Stimulated activated CD8-positive, alpha-beta memory T cell treated with anti-CD3 and anti-CD28 coated beads, Interleukin-4, amount 100 ng/mL, for 4 hours (primary cell): ENCODE measurements at places on chromosomes 13 and 19.

- peak; percentile 49 for DNase-seq
These were observed 3.6 kb upstream of the REXO1 start for GRCh38 chr19:1851654-1852580.

DNA sequence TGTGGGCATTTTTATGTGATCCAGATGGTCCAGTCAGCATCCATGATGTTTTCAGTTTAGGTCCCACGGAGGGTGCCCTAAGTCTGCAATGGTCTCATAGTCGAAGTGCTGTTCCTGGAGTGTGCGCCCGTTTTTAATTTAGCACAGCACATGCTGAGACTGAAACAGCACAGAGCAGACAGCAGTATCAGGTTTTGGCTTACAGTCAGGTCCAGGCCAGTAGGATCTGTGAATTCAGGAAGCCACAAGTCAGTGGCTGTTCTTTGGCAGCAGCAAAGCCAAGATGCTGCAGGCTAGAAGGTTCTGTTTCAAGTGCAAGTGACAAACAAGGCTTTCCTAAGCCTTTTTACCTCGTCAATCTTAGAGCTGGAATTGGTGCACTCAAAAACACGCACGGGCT lies 18.3 kb downstream of the FBXO27 start:
- DNase-seq: no peak

DNA sequence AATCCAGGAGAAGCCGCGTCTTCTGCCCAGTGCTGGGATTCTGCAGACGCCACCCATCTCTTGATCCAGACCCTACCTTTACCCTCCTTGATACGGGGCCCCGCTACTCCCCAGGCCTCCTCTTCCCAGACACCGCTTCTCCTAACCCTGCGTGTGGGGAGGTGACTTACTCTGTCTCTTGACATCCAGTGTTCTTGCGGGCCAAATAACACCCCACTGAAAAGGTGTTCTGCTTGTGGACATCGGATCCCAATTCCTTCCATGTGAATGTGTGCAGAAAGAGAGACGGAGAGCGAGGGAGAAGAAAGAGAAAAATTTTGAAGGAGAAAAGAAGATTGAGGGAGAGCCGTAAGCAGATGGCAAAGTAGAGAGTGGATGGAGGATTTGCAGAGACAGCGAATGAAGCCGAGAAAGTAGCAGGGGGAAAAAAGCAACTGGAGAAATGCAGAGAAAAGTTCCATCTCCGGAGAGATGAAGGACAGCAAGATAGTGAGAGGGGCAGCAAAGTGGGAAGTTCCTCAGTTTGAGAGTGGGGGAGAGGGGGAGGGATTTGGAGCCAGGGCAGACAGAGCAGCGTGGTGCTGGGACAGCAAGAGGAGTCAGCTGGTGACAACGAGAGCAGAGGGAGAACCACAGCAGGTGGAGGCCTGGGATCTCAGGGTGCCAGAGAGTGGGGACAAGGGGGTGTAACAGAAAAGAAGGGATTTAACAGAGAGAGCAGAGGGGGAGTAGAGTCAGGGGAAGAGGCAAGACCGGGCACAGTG lies 814 bp downstream of the ZNF480 start:
- DNase-seq: no peak

DNA sequence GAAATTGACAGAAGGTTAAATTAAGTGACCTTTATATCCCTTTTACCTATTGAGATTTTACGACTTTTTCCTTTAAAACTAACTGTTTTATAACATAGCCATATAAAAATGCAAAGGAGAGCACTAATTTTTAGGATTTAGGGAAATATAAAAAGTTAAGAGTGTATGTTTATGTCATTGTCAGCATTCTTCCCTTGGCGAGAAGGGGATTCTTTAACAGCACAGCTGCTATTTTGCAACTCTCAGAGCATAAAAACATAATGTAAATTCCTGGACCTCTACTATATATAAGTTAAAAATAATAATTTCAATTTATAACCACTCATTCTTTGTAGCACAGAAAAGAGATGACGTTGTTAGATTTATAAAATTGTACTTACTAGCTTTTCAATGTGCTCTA lies 363.2 kb downstream of the DACH1 start:
- DNase-seq: no peak

DNA sequence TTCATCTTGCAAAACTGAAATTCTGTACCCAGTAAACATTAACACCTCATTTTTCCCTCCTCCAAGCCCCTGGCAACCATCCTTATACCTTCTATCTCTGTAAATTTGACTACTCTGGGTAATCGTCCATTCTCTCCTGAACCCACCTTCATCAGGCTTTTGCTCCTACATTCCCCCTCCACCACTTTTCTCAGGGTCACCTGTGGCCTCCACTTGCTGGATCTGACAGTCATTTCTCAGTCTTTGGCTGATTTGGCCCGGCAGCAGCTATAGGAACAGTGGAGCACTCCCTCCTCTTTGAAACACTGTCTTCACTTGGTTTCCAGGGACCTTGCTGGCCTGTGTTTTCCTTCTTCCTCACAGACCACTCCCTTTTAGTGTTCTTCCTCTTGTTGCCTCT lies 83.5 kb downstream of the LRCH1 start:
- DNase-seq: no peak

DNA sequence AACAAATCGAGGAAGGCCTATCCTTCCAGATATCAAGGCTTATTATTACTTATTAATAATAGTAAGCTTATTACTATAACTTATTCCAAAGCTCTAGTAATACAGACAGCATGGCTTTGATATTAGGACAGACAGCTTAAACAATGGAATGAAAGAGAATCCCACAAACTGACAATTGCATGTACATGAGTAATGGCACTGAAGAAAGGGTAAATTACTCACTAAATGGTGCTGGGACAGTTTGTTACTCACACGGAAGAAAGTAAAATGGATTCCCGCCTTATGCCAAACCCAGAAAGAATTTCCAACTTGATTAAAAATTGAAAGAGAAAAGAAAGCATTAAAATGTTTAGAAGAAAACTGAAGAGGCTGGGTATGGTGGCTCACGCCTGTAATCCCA lies 60.3 kb downstream of the MIPEP start:
- no peak for DNase-seq

- DNase-seq: no peak
These were observed 3.0 kb downstream of the DZIP1 start for GRCh38 chr13:95641291-95642027.

DNA sequence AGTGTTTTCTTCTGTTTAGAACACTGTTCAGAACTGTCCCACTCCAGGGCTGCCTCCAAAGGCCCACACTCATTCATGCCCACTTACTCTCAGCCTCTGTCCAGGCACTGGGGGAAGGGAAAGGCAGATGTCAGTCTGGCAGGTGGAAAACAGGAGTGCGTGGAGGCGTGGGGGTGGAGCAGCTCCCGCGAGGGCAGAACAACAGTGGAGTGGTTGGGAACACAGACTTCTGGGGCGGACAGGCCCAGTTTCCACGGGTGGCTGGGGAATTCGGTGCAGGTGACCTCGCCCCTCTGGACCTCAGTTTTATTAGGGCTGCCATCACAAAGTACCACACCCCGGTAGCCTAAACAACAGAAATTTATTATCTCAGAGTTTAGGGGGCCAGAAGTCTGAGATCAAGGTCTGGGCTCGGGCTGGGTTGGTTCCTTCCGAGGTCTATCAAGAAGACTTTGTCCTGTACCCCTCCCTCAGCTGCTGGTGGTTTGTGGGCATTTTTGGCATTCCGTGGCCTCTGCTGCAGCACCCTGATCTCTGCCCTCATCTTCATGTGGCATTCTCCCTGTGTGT lies 59.7 kb downstream of the SIPA1L3 start:
- no peak for DNase-seq

DNA sequence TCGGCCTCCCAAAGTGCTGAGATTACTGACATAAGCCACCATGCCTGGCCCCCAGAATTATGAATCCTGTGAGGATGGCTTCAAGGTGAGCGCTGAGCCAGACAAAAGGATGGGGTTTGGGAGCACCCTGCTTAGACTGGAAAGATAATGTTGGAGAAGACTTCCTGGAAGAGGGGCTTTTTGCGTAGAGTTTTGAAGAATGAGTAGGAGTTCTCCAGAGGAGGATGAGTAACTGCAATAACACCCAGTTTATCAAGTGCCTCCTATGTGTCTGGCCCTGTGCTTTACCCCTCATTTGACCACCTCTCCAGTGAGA lies 641 bp upstream of the GDF15 start:
- DNase-seq: no peak

DNA sequence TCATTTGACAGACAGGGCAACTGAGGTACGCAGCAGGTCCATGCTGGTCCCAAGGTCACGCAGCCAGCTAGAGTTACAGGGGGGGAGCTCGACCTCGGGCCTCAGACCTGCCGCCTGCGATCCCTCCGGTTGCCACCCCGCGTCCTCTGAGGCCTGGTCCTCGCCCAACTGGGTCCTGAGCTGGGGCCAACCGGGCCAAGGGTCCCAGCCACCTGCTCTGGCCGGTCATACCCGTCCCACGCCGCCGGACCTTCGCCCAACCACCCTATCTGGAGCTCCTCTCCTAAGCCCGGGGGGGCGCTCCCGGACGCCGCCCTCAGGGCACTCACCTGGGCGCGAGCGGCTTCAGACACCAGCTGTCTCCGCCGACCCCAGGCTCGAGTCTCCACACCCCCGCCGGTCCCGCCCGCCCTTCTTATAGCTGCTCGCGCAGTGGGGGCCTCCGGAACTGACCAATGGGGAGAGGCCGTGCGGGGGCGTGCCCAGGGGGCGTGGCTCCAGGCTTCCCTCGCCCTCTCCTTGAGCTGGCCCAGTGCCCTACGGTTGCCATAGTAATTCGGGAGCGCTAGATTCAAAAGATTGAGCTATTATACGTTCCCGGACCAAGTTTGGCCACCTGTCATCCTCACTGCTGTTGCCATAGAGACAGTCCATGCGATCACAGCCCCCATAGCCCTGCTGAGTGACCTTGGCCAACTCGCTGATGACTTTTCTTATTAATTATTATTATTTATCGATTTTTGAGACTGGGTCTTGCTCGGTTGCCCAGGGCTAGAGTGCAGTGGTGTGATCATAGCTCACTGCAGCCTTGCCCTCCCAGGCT lies at the start of gene PLIN5:
PLIN5 (minus strand) TSS at position 389 of the 823 bp plus-strand sequence. CDS start 1,150 bp downstream, outside the sequence.
- no peak for DNase-seq

DNA sequence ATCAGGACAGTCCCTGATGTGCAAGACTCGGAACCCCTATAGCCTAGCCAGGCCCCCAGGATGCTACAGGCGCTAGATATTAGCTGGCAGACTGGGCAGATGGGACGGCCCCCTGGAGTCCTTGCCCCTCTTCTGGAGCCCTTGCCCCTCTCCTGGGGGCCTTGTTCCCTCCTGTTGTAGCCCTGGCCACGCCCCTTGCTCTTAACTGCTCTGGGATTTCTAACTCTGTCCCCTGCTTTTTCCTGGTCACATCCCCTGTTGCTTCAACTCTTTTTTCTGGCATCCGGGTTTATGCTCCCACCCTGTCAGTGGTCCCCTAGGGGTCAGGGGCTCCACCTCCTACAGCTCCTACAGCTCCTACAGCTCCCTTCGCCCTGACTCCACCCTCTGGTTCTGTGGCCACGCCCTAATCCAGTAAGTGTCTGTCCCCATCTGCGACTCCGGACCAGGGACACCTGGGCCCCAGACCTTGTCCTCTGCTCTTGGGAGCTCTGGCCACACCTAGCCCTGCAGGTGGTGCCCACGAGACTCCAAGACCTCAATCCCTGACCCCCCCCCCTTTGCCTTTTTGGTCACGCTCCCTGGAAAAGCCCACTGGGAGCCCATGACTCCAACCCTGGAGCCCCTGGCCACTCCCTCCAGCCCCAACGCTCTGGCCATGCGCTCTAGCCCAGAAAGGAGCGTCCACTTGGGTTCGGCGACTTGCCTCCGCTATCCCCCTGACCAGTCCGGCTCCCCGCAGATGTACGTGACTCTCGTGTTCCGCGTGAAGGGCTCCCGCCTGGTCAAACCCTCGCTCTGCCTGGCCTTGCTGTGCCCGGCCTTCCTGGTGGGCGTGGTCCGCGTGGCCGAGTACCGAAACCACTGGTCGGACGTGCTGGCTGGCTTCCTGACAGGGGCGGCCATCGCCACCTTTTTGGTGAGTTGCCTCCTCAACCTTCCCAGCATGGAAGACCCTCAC lies 6.8 kb downstream of the PLPPR2 start:
- DNase-seq: no peak

GRCh38 chr13:84025824-84026223 lies 143.6 kb upstream of the SLITRK1 start:
- no peak for DNase-seq

DNA sequence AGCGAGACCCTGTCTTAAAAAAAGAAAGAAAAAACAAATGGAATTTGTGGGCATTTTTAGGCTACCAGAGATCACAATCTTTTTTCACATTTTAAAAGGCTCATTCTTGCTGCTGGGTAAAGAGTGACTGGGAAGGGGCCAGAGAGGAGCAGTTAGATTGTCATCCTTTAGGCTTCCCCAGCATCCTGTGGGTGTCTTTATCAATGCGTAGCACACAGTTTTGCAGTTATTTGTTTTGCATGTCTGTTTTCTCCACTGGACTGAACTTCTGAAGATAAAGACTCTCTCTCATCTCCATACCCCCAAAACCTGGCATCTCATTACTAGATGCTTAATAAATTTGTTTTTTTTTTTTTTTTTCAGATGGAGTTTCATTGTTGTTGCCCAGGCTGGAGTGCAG lies 2.1 kb upstream of the UTP14C start:
- no peak for DNase-seq

DNA sequence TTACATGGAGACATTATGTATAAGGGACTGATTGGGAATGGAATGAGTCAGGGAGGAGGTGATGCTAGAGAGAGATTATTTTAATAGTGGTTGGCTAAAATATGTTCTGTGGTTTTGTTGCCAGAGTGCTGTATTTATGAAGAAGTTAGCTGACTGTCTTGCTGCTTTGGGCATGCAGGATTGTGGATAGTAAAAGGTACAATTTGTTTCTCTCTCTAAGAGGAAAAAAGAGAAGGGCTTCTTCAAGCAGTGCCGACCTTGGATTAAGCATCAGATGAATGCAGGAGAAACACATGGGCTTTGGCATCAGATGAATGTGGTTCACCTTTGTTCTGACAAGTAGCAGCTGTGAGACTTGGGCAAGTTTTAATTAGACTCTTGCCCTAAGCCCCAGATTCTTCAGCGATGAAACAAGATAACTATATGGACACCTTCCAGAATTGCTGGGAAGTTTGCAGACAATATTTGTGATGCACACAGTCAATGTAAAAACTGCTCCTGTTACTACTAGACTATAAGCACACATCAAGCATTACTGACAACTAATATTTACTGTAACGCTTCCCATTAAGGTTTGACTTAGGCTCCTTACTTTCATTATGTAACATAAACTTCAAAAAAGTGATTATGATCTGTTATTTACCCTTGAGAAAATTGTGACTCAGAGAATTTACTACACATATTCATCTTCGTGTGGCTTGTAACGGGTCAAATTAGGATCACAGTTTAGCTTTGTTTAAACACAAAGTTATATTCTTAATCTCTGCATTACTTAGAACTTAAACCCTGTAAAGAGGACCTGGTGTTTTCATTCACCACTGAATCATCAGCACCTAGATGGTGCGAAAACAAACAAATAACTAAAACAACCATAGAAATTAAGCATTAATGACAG lies 824.0 kb downstream of the PCDH9 start:
- DNase-seq: no peak
